Glutamatergic neuron (in vitro differentiated cells): ENCODE measurements at places on chromosomes 12 and 14. TPM values are rescaled to one million over a fixed set of nuclear protein-coding genes. Genes with fewer than 3 reads are reported as not detected.

PRICKLE1 gene
- total RNA-seq: 6.4 TPM

DNA sequence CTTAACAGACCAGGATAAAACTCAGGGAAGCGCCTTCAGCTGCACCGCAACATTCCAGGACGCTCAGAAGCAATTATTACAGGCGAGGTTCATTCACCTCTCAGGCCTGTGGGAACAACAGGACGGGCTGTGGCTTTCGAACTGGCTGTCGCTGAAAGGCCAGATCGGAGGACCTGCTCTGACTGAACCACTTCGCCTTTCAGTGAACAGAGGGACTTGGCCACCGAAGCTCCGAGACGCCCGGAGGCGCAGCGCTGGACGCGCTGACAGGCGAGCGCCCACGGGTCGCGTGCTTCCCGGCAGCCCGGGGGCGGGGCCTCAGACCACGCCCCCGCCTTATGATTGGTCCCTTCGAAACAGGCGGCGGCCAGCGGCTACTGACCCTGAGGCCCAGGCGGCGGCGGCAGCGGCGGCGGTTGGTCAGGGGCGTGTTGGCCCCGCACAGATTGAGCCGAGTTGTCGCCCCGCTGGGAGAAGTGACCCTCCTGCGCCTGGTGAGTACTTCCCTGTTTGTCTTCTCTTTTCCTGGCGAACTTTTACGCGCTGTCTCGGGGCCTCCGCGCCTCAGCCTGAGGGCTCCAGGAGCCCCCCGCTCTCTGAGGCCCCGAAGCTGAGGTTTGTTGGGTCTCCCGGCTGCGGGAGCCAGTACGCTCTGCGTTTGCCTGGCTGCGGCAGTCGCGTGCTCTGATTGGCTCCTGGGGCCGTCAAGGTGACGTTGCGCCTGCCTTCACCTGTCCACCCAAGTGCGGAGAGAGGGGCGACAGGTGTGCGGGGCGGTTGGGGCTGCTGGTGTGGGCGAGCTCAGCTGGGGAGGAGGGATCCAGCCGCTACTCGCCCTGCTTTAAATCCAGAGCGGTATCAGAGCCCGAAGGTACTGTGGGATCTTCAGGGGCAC is at the start of gene GAS2L3:
Gene GAS2L3 (plus strand): TSS at position 393 of the 895 bp plus-strand sequence. CDS start 21,221 bp downstream, outside the sequence.
- H3K27ac ChIP-seq: peak within 1 kb of the TSS; percentile 31
- H3K36me3 ChIP-seq: no peaks in the 10 kb centered on the region
- H3K4me1 ChIP-seq: no peaks in the 10 kb centered on the region

- H3K36me3 ChIP-seq: peaks cover 9% of the 10 kb centered on the region
- H3K27ac ChIP-seq: no peak overlapping the region
- peaks cover 6% of the 10 kb centered on the region for H3K27me3 ChIP-seq
- no peaks in the 10 kb centered on the region for H3K4me1 ChIP-seq
- no peak overlapping the region for H3K4me3 ChIP-seq
Observed at GRCh38 chr14:101350691-101351090, 210.6 kb upstream of the DIO3 start.

DNA sequence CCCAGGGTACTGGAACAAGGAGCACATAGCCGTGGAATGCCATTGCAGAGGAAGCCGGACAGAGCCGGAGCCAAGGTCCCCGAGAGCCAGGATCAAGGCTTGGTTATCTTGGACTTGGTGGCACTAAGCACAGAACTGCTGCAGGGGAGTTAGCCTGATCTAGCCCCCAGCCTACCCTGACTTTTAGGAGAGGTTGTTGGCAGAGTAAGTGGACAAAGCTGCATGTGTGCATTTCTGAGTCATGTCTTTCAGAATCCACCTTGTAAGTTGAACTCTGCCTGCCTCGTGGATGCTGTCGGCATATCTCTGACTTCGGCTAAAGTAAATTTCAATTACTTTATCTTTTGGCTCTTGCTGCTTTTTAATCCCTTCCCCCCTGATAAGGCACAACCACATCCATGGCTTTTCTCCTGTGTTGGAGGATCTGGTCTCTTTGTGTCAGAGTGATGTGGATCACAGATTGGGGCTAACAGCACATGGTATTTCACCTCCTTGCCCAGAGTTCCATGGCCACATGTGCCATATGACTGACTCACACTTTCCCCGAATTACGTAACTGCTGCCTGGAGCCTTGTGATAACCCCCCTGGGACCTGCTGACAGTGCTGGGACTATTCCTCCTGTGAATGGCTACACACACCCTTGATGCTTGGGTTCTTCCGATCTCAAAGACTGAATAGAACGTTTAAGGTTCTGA is 240.3 kb downstream of the EMP1 start:
- no peak overlapping the region for H3K4me3 ChIP-seq
- peaks cover 3% of the 10 kb centered on the region for H3K27me3 ChIP-seq
- no peaks in the 10 kb centered on the region for H3K4me1 ChIP-seq
- DNase-seq: no peak

ACADS gene
- total RNA-seq: 8.1 TPM

DNA sequence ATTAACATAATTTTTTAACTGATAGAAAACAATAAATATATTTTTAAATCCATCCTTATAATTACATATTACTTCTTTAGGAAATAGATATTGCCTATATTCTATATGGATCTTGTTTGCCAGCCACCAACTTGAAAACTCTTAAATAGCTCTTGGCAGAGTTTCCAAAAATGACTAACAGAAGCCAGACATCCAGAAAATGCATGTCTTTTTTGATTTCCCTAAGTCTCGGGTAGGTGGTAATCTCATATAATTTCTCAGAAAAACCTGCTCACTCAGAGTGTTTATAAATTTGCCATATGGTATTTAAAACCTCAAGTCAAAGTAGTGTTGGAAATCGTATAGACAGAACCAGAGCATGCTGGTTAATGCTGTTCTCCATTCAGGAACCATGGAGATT is 360.4 kb upstream of the FOXG1 start:
- no peak for DNase-seq
- H3K27ac ChIP-seq: no peak overlapping the region
- no peaks in the 10 kb centered on the region for H3K36me3 ChIP-seq
- no peak overlapping the region for H3K4me3 ChIP-seq

NEUROD4 gene
- total RNA-seq: 206 TPM

GRCh38 chr14:92161521-92161920 is 39.8 kb downstream of the CPSF2 start:
- no peak for DNase-seq
- H3K36me3 ChIP-seq: peaks cover 17% of the 10 kb centered on the region
- H3K4me1 ChIP-seq: no peaks in the 10 kb centered on the region
- no peak overlapping the region for H3K27ac ChIP-seq

DNA sequence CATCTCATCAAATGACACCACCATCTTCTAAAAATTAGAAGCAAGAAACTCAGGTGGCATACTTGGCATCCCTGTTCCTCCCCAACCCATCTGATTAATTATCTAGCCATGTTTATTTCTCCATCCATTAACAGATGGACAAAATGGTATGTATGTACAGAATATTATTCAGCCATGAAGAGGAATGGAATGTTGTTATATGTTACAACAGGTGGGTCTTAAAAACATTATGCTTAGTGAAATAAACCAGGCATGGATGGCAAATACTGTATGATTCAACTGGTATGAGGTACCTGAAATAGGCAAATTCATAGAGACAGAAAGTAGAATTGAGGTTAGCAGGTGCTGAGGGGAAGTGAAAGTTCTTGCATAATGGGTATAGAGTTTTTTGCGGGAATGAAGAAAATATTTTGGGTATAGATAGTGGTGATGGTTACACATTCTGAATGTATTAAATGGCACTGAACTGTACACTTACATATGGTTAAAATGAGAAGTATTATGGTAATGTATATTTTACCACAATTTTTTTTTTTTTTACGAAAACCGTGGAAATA is 17.5 kb downstream of the YY1 start:
- H3K27ac ChIP-seq: no peak overlapping the region
- peaks cover 2% of the 10 kb centered on the region for H3K27me3 ChIP-seq
- H3K4me3 ChIP-seq: no peak overlapping the region
- no peaks in the 10 kb centered on the region for H3K4me1 ChIP-seq
- no peak for DNase-seq

GRCh38 chr12:25574761-25575160 is 21.7 kb upstream of the LMNTD1 start:
- H3K4me1 ChIP-seq: no peaks in the 10 kb centered on the region
- H3K4me3 ChIP-seq: no peak overlapping the region
- H3K27ac ChIP-seq: no peak overlapping the region
- no peaks in the 10 kb centered on the region for H3K36me3 ChIP-seq
- DNase-seq: no peak

DNA sequence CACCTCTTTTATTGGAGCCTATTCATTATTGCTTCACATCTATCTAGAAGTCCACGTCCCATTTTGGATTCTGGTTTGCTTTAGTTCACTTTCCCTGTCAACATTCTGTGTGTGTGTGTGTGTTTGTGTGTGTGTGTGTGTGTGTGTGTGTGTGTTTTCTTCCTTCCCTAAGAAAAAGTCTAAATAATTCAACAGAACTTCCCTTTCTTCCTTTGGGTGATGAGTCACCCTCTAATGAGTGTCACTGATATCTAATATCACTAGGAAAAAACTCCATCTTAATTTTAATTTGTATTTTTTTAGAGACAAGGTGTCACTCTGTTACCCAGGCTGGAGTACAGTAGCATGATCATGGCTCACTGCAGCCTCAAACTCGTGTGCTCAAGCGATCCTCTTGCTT is 234.2 kb downstream of the TTC8 start:
- no peak for DNase-seq
- H3K4me3 ChIP-seq: no peak overlapping the region
- no peak overlapping the region for H3K27ac ChIP-seq

GRCh38 chr12:65868878-65869277 is 44.6 kb downstream of the HMGA2 start:
- H3K4me1 ChIP-seq: no peaks in the 10 kb centered on the region
- no peak for DNase-seq
- H3K36me3 ChIP-seq: no peaks in the 10 kb centered on the region
- no peak overlapping the region for H3K27ac ChIP-seq
- no peaks in the 10 kb centered on the region for H3K27me3 ChIP-seq

PTGDR gene
- total RNA-seq: not detected

- peaks cover 15% of the 10 kb centered on the region for H3K27me3 ChIP-seq
- no peaks in the 10 kb centered on the region for H3K36me3 ChIP-seq
- peaks cover 6% of the 10 kb centered on the region for H3K4me1 ChIP-seq
- DNase-seq: no peak
Observed at GRCh38 chr12:1527789-1528188, 66.6 kb downstream of the FBXL14 start.

DNA sequence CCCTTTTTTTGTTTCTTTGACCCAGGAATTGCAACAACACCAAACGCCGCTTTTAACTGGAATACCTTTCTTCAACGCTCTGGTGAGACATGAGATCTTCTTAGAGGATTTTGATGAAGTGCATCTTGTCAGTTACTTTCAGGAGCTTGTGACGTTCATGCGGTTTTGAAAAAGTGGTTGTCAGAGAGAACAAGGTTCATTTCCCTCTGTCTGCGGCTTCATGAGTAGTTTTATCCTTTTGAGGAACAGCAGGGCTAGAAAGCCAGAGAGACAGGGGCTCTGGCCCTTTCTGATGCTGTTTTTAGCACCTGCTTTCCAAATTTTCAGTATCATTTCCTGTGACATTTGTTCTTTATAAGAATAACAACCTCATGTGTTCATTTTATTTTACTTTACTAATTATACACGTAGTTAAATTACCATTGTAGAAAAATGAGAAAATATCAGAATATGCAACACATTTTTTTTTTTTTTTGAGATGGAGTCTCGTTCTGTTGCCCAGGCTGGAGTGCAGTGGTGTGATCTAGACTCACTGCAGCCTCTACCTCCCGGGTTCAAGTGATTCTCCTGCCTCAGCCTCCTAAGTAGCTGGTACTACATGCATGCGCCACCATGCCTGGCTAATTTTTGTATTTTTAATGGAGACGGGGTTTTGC is 61.8 kb downstream of the GLT1D1 start:
- H3K4me3 ChIP-seq: no peak overlapping the region
- peaks cover 10% of the 10 kb centered on the region for H3K4me1 ChIP-seq
- H3K36me3 ChIP-seq: no peaks in the 10 kb centered on the region
- DNase-seq: no peak
- no peak overlapping the region for H3K27ac ChIP-seq
